Left hindlimb (tissue), 1 donor: ENCODE measurements at places on chromosomes 2 and 18.

- no peak for DNase-seq
Measured at GRCh38 chr18:3151399-3152264, 68.1 kb downstream of the MYOM1 start.

- DNase-seq: no peak
Measured at GRCh38 chr18:7237673-7238272, 6.9 kb downstream of the LRRC30 start.

DNA sequence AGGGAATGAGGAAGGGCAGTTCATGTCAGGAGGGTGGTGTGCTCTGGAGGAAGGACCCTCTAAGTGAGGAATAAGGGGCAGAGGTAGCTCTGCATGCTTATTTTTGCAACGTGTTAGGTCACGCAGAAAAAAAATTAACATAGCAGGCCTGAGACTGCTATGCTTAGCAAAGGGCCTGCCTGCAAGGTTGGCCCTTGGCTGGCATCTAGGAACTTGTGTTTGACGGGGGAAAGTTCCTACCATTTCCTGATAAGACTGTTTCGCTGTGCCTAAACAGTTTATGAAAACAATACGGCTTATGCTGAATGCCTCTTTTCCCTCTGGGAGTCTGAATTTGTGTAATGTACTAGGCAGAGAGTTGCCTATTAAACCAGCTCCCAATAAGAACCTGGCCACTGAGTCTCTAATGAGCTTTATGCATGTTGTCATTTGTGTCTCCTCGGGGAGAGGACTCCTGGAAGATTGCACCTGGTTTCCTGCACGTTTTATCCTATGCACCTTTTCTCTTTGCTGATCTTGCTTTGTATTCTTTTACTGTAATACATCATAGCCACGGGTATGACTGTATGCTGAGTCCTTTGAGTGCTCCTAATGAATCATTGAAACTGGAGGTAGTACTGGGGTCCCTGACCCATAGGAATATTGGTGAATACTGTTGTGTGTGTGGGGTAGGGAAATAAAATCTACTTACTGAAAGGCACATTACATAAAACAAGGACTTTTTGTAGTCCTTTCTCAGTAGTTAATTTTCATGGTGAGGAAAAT is 169.0 kb downstream of the PRPF40A start:
- DNase-seq: no peak

GRCh38 chr2:62054916-62055450 is 140.9 kb upstream of the B3GNT2 start:
- DNase-seq: no peak

DNA sequence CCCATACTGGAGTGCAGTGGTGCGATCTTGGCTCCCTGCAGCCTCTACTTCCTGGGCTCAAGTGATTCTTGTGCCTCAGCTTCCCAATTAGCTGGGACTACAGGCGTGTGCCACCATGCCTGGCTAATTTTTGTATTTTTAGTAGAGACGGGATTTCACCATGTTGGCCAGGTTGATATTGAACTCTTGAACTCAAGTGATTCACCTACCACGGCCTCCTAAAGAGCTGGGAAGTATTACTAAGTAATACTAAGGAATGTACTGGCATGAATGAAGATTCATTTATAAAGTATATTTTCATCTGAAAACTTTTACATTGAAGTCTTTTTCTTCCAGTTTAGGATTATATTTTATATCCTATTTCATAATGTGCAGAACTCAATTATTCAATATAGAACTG is 38.1 kb downstream of the NUP35 start:
- DNase-seq: no peak

- no peak for DNase-seq
Measured at GRCh38 chr2:120461092-120461491, 115.2 kb downstream of the INHBB start.

DNA sequence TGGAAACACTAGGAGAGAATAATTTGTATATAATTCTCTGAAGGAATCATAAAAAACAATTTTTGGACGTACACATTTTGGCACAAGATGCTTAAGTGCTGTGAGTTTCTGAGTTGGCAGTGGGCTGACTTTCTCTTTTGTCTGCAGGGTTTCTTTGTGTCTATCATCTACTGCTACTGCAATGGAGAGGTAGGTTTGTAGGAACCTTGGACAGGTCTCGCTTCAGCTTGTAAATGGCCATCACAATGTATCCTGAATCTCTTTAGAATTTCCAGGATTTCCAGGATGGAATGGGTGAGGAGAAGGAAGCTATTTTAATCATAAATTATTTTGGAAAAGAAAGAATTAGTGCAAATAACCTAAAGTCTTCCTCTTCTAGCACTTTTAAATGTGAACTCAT is 83.9 kb downstream of the PTH2R start:
- DNase-seq: no peak

GRCh38 chr18:79200546-79201268 is 131.5 kb downstream of the ATP9B start:
- DNase-seq: peak; percentile 84

- no peak for DNase-seq
Measured at GRCh38 chr18:78632111-78632541, 347.5 kb upstream of the SALL3 start.

GRCh38 chr2:96913117-96913397 is 43.2 kb upstream of the SEMA4C start:
- DNase-seq: no peak

DNA sequence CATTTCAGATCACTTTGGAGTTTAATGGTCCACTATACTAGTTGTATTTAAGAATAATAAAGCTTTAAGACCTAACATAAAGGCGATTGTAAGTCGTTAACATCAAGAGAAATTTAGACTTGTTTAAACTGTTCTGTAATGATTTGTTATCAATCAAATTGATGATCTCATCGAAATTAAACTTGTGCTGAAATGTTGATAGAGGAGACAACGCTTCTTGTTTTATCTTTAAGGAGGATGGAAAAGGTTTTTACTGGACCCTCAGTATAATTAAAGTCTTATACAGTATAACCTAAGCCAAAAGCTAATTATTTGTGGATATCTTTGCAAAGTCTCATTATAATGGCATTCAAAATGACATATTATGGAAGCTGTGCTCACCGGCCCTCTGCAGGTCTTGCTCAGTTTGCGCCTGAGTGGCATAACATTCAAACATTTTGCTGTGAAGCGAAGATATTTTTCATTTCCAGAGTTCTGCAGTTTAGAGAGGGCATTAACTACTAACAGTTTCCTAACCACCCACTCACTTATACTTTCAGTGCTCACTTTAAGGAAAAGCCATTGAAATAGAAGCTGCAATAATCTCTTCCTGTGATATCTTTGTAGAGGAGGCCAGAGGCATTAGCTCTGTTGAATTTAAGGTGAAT is 1.4 kb upstream of the SERTAD2 start:
- no peak for DNase-seq

DNA sequence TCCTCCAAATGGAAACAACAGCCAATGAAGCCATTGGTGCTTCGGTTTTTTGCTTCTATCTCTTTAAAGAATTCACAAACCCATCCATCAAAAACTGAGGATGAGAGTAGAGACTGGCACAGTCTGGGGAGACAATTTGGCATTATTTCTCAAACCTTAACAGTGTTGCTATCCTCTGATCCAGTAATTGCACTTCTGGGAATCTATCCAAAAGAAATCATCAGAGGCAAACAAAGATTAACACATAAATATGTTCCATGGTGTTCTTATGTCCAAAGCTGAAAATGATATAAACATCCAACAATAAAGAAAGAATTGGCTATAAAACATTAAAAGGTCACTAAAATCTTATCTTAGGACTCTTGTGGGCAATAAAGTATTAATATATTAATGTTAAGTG is 35.1 kb downstream of the REEP1 start:
- no peak for DNase-seq

- DNase-seq: no peak
Measured at GRCh38 chr18:845152-845819, 33.2 kb upstream of the YES1 start.

DNA sequence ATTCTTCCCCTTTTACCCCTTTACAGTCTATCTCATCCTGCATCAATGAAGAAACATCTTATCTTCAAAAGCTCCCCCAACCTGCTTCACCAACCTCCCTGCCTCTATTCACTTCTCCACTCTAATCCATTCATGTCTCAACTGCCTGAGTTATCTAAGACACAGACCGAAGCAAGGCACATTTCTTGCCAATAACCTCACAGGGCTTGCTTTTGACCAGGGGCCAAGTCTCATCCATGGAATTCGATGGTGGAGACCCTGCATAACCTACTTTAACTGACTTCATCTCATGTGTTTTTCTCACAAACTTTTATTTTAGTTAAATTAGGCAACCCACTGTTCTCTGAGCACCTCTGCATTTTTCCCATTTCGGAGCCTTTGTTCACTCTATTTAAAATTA is 69.7 kb downstream of the MYCN start:
- DNase-seq: no peak

DNA sequence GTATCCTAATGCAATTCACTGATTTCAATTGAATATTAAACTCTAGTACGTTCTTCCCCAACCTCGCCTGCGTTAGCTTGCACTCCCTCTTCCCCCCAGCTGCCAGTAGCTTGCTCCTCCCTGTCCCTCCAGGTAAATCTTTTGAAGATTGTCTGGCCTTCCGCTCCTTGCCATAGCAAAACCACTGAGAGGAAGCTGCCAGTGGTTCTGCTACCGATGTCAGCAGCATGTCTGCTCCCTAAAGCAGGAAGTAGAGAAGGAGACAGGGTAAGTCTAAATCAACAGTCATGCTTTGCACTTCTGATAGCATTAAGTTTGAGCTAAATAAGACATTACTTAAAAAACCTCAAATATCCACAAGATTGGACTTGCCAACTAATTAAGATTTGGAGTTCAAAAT is 89.1 kb downstream of the SCN2A start:
- DNase-seq: no peak

DNA sequence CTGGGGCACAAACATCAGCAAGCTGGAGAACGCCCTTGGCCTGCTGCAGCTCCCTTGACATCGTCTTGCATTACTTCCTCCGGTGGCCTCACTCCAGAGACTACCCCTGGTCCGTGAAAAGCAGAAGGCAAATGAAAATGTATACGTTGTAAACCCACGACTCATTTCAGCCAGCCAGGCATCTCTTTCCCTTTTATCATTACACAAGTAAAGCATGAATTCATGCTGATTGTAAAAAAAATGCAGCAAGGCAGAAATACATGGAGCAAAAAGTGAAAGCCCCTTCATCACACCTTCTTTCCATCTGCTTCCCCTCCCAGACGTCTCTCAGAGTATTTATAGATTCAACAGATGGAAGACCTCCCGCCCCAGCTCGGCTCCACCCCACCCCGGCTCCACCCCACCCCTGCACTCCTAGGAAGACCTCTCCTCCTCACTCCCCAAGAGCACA is 41.6 kb upstream of the RALBP1 start:
- peak; percentile 78 for DNase-seq

GRCh38 chr18:66728951-66729350 is 125.1 kb upstream of the CDH19 start:
- no peak for DNase-seq

GRCh38 chr2:198097630-198098029 is 293.2 kb downstream of the PLCL1 start:
- DNase-seq: no peak

GRCh38 chr18:6609666-6610264 is 119.8 kb upstream of the ARHGAP28 start:
- DNase-seq: no peak

- no peak for DNase-seq
Measured at GRCh38 chr2:237184919-237185552, 99.3 kb downstream of the COPS8 start.

DNA sequence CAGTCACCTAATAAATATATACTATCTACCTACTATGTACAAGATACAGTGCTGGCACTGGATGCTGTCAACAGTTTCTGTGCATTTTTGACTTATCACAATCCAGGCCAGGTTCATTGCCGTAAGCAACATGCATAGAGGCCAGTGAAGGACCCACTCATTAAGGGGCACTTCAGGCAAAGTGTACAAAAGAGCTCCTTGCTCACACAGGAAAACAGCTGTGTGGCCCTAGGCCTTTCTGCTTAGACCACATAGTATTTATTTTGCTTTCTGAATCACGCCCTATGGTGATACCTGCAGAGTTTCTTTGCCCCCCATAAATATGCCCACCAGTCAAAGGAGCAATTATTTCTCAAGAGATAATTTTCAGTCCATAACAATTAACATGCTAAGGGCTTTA is 39.6 kb upstream of the STAT4 start:
- no peak for DNase-seq

DNA sequence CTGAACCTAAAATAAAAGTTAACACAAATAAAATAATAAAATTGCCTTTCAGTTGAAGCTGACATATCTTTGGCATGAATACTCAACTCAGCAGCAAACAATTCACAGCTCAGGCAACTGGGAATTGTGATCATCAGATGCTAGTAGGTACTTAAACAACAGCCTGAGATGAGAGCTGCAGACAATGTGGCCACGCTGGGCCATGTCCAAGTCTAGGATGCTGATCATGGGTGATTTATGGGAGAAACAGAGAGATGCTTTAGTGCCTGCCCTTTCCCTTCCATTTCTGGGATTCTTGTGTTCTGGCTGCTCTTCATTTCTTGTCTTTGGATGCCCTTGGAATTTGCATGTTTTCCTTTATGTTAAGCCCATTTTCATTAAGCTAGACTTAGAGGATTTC is 212.4 kb upstream of the CWC22 start:
- DNase-seq: no peak

DNA sequence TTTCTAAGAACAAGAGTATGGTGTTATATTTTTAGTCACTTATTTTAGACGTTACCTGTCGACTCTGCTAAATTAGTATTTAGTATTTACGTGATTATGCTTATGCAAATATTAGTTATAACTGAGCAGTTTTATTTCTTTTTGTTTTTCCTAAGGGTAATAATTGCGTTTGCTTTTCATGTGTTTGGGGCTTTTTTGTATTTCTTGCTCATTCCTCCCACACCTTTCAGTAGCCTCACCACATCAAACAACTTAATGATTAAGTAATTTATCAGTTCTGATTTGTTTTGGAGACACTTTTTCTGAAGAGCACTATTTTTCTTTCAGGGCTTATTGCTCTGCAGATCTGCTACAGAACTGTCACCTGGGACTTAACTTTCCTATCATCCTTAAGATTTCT is 7.5 kb downstream of the SLC4A1AP start:
- DNase-seq: no peak

DNA sequence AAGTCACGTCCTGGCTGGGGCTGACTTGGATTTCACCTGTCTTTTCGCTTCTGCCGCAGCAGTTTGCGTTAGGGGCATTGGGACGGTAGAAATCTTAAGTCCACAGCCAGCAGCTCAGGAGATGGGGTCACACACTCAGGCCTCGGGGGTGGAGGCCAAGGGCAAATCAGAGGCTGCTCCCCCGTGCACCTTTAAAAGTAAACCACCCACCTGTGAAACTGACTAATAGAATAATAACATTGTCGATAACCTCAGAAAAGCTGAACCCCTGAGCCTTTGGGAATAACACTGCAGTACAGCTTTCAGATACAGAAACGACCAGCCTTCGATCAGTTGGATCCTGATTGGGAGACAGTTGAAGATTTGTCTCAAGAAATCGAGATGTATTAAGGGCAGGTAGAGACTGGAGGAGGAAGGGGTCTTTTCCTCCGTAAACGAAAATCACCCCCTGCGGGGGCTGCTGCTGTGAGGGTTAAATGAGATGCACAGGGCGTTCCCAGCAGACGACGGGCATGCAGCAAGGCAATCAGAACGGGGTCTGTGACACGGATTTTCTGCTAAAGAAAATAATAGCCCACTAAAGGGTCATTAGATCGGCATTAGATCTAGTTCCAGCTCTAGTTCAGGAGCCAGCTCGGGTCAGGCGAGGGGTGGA is 16.4 kb upstream of the NFATC1 start:
- DNase-seq: no peak

GRCh38 chr2:151757861-151758260 is 23.6 kb upstream of the NEB start:
- DNase-seq: no peak
